GM13977 (cell line): ENCODE measurements at places on chromosomes 11 and 22.

DNA sequence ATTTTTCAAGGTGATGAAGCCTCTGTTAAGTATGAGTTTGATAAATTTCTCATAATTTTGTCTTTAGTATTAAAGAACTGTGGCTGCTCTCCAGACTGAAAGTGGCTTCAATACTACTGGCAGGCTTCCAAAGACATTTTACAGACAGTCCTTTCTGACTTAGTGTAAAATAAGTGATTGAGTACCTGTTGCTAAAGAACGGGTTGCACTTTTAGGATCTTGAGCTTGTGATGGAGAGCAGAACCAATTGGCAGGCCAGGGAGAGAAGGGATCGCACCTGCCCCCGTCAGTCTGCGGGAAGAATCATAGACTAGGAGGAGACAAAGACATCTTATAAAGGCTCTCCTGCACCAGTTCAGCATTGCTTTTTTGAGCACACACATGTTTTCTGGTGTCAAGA is 4.4 kb downstream of the NCAM1 start:
- no peak for DNase-seq

DNA sequence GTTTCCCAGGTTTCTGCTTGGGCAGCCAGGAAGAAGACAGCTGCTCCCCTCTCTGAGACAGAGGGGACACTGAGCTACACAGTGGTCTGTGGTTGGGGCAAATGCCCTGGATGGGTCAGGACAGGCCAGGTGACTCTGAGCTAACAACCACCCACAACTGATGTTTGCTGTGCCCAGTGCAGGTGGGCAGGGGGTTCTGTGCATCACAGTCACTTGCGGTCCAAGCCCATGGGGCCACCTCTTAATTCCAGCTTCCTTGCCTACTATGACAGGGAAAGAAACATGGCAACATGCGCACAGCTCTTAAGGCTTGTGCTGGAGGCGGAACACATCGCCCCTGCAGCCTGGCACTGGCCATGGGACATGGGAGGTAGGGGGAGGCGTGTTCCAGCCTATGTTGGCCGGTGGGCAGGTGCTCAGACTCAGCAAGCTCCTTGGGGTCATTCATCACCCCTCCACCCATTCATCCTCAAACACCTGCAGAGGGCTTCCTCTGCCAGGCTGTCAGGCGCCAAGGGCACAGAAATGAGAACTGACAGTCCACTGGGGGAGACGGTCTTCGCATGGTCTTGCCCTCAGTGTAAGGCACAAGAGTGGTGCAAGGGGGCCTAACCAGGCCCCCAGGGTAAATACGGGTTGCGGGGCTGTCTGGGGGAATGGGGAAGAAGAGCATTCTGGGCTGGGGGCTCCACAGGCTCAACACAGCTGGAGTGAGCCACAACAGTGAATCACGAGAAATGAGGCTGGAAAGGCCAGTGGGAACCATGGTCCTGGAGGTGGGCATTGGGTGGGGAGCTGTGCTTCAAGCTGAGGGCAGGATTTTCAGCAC is 55.6 kb downstream of the ARFGAP3 start:
- no peak for DNase-seq

DNA sequence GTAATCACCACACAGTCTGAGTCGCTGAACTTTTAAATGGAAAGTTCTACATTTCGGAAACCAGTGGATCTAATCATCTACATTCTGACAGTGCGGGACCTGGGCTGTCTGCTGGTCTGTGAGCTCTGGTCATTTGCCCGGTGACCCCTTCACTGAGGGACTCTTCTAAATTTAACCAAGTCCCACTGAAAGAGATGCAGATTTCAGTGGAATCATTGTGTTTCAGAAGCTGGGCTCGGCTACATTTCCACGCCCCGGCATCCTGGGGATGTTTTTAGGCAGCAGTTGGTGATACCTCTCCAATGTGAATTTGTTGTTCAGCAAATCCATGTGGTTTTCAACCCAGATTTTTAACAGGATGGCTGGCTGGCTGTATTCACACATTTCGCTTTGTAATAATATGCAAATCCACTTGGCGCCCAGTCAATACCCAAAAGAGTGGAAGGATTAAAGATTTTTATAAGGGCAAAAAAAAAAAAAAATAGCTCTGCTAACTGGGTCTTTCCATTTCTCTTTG is 145.5 kb upstream of the RASSF10 start:
- no peak for DNase-seq

DNA sequence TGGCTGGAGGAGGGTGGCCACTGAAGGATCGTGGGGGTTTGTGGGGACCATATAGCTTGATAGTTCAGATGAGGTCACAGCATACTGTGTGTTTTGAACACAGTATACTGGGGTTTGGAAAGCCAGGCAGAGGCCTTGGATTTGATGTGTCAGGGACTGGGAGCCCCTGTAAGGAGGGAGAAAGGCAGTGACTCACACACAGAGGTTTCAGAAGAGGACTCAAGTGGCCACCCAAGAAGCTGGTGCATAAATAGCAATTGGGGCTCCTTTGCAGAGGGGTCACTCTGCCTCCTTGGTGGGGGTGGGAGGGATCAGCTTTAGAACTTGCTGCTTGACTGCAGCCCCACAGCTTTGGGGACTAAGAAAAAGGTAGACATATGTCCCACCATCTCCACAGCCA is 39.3 kb downstream of the SLC5A1 start:
- DNase-seq, result no peak

DNA sequence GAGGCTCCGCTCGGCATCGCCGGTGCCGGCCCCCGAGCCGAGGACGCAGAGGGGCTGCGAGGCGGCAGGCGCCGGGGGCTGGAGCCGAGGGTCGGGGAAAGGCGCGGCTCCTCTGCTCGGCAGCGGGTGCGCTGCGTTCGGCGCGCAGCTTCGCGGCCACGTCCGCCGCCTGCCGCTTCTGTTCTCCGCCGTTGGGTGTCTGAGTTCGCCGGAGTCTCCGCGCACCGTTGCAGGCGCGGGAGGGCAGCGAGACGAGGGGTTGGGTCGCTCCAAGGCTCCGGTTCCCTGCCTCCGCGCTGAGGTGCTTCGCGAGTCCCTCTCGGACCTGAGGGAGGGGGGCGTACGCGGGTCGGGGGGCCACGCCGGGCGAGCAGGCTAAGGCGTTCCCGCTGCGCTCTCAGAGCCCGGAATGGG is 347 bp downstream of the MN1 start:
- peak; percentile 67 for DNase-seq

DNA sequence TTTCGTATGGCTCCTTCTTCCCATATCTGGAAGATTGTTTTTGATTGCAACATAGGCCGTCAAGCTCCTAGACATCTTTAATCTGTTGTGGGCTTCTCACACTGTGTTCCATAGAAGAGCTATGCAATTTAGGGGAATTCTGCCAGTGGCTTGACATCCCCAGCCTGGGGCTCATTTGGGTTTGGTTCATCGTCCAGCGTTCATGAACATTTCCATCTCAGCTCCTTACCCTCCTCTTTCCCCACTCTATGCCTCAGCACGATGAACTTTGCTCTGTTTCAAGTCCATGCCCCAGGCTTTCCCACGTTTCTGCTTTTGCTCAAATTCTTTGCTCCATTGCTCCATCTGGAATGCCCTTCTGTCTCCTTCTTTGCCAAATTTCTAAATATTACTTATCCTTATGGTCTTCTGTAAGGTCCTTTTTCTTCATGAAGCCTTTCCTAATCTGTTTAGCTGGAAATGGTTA is 26.1 kb upstream of the CLMP start:
- DNase-seq, result no peak

GRCh38 chr11:70139785-70140410 is 61.8 kb downstream of the ANO1 start:
- DNase-seq, result no peak
